Upper lobe of left lung (tissue), 6 donors: ENCODE measurements at places on chromosomes 13 and 19. TPM values are rescaled to one million over a fixed set of nuclear protein-coding genes. Genes with fewer than 3 reads are reported as not detected.

DNA sequence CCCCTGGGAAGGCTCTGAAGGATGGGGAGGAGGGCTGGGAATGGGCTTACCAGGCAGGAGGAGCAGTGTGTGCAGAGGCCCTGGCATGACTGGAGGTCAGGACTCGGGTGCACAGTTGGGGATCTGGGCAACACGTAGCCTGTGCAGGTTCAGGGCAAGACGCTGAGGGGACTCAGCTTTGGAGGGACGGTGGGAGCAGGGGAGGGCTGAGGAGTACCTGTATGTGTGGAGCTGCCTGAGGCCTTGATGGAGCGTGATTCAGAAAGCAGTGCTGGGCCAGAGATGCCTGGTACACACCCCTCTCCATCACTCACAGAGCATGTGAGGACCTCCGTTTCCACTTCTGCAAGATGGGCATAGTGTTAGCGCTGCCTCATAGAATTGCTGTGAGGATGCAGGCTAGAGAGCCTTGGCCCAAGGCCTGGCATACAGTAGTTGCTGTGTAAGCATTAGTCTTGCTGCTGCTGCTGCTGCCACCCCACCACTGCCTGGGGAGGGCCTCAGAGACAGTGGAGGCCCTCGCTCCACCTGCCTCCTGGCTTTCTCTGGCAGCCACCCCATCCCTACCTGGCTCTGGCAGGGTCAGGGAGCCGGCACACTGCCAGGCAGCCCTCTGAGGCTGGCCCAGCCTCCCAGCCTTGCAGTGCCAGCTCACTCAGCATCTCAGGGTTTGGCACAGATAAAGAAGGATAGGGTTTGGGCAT lies 2.4 kb downstream of the PAK4 start:
- DNase-seq = peak; percentile 35

The HTR2A gene
- 0.57 TPM for total RNA-seq

The CCDC169 gene
- not detected for total RNA-seq

GRCh38 chr19:8127311-8127710 lies 22.1 kb downstream of the FBN3 start:
- no peak for DNase-seq

DNA sequence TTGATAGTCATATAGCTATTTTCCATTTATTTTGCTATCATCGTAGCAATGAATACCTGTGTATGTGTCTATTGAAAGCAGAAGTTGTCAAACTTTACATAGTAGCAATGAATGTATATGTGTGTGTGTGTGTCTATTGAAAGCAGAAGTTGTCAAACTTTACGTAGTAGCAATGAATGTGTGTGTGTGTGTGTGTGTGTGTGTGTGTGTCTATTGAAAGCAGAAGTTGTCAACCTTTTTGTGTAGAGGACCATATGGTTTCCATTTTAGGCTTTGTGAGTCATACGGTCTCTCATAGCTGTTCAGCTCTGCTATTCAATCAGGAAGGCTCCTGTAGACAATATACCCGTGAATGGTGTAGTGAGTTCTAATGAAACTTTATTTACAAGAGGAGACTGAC lies 20.8 kb downstream of the NLRP4 start:
- DNase-seq = no peak

The CEP89 gene
- 13.2 TPM for total RNA-seq
